NCI-H524 treated with DMSO at 0.1 percent for 48 hours (cell line): ENCODE measurements at places on chromosomes 1 and 21.

- DNase-seq, result no peak
These were observed 60.4 kb upstream of the ACOT11 start for GRCh38 chr1:54487571-54488050.

DNA sequence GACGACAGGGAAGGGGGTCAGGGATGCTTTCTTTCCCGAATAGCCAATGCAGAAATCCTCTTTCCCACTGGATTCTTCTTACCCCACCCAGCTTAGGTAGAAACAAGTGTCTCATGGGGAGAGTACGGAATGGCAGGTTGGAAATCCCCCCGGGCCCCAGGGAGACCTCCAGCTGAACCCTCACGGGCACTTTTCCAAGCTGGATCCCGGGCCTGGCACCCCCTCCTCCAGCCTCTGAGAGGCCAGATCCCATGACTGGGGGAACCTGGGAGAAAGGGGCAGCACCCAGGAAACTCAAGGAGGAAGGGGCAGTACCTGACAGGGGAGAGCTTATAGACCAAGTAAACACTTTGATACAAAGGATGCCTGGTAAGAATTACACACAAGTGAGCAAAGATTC, 1.3 kb downstream of the PKP1 start:
- DNase-seq, result no peak

DNA sequence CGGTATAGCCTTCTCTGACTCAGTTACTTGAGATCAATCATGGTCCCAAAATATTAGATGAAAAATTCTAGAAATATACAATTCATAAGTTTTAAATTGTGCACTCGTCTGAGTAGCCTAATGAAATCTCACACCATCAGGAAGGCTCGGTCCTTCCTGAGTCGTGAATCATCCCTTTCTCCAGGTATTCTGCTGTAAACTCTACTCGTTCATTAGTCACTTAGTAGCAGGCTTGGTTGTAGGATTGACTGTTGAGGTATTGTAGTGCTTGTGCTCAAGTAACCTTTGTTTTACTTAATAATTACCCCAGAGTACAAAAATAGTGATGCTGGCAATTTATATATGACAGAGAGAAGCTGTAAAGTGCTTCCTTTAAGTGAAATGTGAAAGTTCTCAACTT, 238.7 kb downstream of the OLFM3 start:
- DNase-seq, result no peak

- no peak for DNase-seq
These were observed 105.5 kb downstream of the EBNA1BP2 start for GRCh38 chr1:43066578-43066977.

GRCh38 chr1:118878661-118879060, 109.5 kb downstream of the TBX15 start:
- DNase-seq, result no peak

GRCh38 chr1:204331275-204331674, 28.5 kb downstream of the PLEKHA6 start:
- DNase-seq, result no peak

DNA sequence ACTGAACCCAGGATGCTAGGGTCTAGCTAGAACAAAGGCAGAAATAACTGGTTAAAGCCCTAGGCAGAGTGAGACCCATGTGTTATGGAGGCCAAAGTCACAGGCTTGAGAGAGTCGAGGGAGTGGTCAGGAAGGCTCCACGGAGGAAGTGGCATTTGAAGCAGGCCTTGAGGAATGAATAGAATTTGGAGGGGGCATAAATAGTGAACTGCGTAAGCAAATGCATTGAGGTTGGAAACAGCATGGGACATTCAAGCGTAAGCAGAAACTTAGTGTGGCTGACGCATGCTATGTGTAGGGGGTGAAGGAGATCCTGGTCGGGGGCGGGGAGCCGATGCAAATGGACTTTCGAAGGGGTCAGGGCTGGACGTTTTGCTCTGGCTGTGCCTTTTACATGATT, 11.5 kb downstream of the AZIN2 start:
- no peak for DNase-seq

GRCh38 chr1:238153253-238153652, 262.5 kb upstream of the ZP4 start:
- DNase-seq, result no peak

GRCh38 chr1:8590721-8591351, 226.6 kb downstream of the RERE start:
- no peak for DNase-seq

- peak; percentile 61 for DNase-seq
These were observed 96.8 kb upstream of the PALMD start for GRCh38 chr1:99548943-99549605.

GRCh38 chr1:59978026-59978425, 51.5 kb upstream of the CYP2J2 start:
- no peak for DNase-seq

- DNase-seq, result no peak
These were observed 121.2 kb downstream of the EPHB2 start for GRCh38 chr1:22831729-22832413.

DNA sequence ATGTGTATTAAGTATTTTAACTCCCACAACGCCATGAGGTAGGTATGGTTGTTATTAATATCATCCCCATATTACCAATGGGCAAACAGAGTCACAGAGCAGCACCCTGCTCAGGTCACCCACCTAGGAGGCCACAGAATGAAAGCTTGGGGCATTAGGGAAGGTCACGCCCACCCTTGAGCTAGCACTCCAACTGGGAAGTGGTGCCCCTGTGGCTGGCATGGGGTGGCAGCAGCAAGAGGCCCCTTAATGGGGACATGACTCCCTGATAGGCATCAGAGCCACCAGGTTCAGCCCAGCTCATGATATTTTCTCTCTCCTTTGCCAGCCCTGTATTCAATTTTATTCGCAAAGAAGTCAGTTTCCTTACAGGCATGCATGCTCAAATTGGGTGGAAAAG, 90.6 kb downstream of the DMRTB1 start:
- DNase-seq, result no peak

GRCh38 chr1:171343727-171344472, 29.9 kb downstream of the FMO4 start:
- no peak for DNase-seq

GRCh38 chr1:53447413-53447812, 11.8 kb upstream of the DMRTB1 start:
- no peak for DNase-seq

GRCh38 chr1:1399872-1400575, 889 bp upstream of the CCNL2 start:
- no peak for DNase-seq

- DNase-seq, result no peak
These were observed 27.9 kb downstream of the MORC3 start for GRCh38 chr21:36347962-36348328.

GRCh38 chr1:37764414-37764825, 500 bp downstream of the EPHA10 start:
- DNase-seq, result no peak

DNA sequence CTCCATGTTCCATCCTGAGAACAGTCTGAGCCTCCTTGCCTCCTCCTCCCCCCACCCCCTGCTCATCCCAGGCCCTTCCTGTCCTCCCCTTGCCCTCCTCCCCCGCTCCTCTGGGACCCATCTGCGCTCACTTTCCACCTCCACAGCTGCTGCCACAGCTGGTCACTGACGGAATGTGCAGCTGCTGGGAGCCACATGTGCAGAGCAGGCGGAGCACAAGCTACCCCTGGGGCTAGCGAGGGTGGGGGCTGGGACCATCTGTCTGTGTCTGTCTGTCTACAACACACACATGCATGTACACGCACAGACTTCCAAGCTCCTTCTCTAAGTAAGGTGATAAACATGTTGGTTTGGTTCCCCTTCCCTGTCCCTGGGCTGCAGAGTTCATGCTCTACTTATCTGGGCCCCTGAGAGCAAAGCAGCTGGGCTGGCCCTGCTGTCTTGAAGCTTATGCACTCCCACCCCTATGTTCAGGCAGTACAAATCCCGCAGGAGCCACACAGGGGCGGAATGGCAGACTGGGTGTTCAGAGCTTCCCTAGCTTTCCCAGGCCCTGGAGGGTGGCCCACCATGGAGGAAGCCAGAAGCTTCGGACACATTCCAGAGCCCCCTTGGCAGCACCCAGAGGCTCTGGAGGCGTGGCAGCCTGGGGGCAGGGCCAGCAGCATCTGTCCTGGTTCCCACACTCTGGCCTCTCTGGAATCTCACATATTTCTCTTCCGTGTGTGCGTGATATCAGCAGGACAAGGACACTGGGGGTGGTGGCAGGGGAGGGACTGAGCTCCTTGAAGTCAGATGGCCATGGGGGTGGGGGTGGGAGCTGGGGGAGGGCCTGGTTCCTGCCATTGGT, 7.0 kb upstream of the HEYL start:
- DNase-seq, result no peak

DNA sequence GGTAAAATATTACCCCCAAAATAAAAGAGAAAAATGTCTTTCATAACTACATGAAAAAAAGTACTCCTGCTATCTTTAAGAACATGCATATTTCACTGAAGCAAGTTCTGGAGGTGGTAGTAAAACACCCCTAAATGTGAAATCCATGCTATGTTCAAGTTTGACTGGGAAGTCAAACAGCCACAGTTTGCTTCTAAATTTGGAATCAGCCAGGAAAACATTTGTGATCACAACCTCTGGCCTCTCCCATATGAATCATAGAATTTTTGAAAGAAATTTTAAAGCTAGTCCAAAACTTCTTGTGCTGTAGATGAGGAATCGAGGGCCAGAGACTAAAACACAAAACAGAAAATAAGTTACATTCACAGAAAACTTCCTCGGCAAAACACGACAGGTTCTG, 6.6 kb downstream of the SORT1 start:
- no peak for DNase-seq

DNA sequence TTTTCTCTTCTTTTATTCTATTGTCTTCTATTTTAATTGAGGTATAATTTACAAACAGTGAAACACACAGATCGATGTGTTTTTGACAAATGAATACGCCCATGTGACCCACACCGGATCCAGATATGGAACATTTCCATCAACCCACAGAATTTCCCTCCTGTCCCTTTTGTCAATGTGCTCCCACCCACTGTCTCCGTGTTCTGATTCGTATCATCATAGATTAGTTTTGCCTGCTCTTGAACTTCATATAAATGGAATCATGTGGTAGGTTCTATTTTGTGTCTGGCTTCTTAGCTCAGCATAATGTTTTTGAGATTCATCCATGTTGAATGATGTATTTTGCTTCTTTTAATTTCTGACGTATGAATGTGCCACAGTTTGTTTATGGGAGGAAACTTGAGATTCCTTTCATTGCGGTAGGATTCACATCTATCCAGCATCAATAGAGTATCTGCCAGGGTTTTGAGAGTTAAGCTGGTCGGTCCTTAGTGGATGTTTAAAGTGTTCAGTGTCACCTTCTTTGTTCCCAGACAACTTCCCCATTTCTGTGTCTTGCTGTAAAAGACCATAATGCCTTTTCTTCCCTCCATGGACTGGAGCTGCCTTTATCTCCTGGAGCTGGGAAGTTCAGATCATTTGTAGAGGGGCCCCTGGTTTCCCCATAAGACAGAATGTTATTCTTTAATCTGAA, 14.7 kb downstream of the NAV1 start:
- no peak for DNase-seq

DNA sequence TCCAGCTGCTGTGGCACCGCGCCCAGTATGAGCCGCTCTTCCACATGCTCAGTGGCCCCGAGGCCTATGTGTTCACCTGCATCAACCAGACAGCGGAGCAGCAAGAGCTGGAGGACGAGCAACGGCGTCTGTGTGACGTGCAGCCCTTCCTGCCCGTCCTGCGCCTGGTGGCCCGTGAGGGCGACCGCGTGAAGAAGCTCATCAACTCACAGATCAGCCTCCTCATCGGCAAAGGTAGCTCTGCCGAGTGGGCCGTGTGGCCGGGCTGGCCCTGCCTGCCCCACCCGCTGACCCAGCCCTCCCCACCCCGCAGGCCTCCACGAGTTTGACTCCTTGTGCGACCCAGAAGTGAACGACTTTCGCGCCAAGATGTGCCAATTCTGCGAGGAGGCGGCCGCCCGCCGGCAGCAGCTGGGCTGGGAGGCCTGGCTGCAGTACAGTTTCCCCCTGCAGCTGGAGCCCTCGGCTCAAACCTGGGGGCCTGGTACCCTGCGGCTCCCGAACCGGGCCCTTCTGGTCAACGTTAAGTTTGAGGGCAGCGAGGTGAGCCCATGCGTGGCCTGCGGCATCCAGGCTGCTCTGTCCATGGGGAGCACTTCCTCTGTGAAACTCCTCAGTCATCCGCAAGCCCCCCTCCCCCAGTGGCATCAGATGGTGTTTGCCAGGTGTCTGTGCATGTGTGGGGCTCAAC, 64.2 kb downstream of the PIK3CD start:
- no peak for DNase-seq

GRCh38 chr1:53362851-53363642, 35.2 kb upstream of the LRP8 start:
- peak; percentile 79 for DNase-seq

DNA sequence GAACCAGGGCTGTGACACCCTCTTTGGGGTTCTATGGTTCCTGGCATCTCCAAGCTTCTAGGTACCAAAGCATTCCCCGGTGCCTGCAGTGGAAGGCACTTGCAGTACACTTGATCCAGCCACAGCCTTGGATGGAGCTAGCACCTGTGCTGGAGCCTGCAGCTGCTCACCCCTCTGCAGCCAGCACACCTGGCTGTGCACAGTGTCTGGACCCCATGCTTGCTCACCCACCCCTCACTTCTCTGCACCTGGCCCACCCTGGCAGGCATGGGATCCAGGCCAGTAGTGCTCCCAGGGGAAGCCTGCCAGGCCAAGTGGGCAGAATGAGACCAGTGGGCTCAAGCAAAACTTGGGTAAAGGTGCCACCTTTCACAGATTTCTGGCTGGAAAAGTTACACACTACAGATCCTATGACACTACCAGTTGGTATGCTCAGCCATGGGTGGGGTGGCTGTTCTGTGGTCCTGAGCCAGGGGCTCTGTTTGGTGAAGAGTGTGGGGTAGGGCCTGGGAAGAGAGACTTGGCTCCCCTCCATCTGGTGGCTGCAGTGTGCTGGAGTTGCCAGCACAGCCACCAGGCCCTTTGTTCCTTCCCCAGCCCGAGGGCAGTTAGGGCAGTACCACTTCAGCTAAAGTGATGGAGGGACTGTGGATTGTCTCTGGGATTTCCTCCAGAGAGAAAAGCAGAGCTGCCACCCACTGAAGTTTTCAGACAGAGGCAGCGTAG, 157.8 kb upstream of the LRRC7 start:
- no peak for DNase-seq

- no peak for DNase-seq
These were observed 67.9 kb downstream of the LRRC8D start for GRCh38 chr1:89888480-89889322.

- no peak for DNase-seq
These were observed 21.3 kb upstream of the GRIK3 start for GRCh38 chr1:37055631-37056030.

DNA sequence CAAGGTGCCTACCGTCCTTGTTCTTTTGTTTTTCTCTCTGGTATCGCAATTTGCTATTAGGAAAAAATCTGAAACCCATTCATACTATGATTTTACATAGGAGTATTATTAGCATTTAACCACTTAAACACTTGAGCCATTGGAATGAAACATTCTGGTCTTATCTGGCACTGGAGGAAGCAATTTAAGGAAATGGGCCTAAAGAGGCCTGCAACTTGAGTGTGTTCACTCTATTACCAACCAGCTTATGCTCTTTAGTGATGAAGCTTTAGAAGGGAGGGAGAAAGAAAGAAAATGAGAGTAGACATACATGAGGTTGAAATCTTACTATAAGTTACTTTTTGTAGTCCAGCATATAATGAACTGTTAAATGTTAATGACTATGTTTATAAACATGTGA, 5.7 kb downstream of the GJA5 start:
- no peak for DNase-seq

GRCh38 chr1:181175955-181176354, 87.5 kb downstream of the IER5 start:
- DNase-seq, result no peak
